ENCODE measurements at places on chromosomes 3 and 15.
A peak's percentile ranks its signal among the peaks of the same experiment; 100 is the strongest.

- DNase-seq, result no peak
These were observed 65.0 kb downstream of the SYNM start for GRCh38 chr15:99169769-99170311.

DNA sequence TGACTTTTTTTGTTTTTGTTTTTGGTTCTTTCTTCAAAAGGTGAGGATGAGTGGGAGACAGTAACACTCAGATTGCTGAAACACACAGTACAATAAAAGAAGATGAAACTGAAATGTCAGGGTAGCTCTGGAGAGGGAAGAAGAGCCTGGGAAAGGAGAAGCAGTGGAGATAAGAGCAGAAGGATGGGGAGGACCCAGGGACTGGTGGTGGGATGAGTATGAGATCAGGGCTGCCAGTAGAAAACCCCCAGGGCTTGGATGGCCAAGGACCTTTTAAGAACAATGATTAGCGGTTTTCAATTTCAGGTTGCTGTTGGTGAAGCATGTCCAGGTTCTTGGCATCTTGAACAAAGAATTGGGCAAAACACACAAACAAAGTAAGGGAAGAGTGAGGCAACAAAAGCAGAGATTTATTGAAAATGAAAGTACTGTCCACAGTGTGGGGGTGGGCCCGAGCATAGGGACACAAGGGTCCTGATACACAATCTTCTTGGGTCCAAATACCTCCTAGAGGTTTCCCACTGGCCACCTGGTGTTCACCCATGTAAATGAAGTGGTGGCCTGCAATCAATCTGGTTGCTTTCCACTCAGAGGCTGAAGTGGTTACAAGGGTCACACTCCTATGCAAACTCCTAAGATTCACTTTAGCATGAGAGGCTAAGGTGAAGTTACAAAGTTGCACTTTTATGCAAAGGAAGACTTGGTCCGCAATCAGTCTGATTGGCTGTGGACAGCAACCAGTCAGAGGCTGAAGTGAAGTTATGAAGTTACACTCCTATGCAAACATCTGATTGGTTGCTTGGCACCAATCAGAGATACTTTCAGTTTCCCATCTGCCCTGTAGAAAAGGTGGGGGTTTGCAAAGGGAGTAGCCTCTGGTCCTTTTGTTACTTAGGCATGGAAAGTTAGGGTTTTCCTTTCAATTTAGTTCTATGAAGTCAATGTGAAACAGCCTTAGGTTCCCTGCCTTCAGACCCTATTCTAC is 26.1 kb upstream of the MFSD1 start:
- no peak for DNase-seq

- DNase-seq, result no peak
These were observed 841.0 kb downstream of the OTOL1 start for GRCh38 chr3:162337630-162338029.

GRCh38 chr3:185270262-185270955 is 16.6 kb upstream of the EHHADH start:
- DNase-seq, result no peak

DNA sequence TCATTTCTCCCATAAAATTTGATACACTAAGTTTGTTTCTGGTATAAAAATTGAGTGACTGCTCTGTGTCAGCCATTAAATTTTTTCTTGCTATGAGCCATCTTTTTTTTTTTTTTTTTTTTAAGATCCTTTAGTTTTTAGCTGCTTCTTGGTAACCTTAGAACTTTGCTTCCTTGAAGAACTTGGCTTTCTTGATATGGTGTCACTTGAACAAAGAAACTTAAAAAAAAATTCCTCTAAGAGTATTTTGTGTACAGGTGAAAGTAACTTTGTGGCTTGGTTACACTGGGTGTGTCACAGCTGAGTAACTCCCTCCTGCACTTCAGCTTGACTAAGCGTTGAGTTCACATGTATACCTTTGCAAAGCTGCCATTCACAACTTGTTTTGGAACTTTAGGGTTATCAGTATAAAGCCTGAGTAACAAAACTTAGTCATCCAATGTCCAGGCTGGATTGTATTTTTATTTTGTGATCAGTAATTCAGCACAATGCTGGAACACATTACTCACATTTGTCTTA is 6.5 kb downstream of the CHD2 start:
- DNase-seq, result peak; percentile 47

GRCh38 chr3:97990624-97991292 is 18.5 kb upstream of the RIOX2 start:
- DNase-seq, result no peak

DNA sequence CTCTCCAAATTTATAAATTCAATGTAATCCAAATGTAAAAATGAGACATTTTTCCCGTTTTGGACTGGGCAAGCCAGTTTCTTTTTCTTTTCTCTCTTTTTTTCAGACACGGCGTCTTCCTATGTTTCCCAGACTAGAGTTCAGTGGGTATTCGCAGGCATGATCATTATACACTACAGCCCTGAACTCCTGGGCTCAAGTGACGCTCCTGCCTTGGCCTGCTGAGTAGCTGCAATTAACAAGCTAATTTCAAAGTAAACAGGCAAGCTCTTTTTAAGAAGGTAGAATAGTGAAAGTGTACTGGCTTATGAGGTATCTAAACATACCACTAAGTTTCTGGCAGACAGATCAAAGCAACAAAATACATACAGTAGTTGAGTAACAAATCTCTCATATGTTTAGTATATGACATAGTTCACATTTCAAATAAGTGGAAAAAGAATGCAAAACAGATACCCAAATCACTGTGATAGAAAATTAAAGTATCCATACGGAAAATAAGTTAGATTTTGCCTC is 13.5 kb downstream of the HIGD1A start:
- no peak for DNase-seq

GRCh38 chr15:60313906-60314305 is 83.9 kb downstream of the ANXA2 start:
- no peak for DNase-seq

DNA sequence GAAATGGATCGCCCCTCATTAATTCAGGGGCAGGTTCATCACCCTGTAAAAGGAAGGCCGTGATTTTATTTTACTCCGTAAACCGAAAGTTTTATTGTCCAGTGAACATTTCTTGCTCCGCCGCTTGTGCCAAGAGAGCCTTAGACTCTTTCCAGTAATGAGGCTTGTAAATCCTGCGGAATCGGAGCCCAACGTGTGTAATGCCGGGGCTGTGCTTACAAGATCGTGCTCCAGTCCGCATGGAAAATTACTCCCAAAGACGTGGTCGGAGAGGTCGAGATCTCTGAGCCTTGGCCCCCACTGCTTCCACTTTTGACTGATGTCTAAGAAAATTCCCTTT is 649 bp upstream of the PLOD2 start:
- no peak for DNase-seq

DNA sequence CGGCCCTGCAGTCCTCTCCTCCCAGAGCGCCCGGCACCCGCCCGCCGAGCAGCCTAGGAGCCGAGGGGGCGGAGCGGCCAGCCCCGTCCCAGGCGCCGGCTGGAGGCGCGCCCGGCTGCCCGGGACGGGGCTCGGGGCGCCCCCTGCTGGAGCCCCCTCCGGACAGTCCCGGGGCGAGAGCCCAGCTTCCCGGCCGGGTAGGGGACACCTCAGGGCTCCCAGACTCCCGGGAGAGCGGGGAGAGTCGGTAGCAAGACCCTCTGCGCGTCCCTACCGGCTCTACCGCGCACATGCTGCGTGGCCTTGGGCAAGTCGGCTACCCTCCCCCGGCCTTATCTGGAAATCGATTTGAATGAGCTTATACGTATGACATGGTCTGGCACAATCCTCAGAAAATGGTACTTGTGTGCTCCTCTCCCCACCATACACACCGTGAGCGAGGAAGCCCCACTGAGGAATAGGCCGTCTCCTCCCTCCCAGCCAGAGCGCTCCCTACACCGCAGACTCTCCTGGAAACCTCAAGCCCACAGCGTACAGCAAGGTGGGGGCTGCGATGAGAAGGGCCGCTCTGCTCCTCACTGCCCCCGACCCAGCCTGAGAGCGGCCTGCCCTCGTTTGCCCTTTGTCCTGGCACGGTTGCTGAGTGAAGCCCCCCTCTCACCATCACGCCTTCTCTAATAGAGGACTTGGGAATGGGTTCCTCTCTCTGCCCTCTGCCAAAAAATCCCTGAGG is at the start of gene DAPK2:
Gene DAPK2, minus strand, starts transcription at position 65 of the 733 bp plus-strand sequence. CDS start 6,224 bp downstream, outside the sequence.
- peak; percentile 58 for DNase-seq

- DNase-seq, result no peak
These were observed 31.7 kb downstream of the SLC6A6 start for GRCh38 chr3:14434126-14434497.

GRCh38 chr15:80831606-80832224 is 52.5 kb downstream of the CEMIP start:
- DNase-seq, result no peak

DNA sequence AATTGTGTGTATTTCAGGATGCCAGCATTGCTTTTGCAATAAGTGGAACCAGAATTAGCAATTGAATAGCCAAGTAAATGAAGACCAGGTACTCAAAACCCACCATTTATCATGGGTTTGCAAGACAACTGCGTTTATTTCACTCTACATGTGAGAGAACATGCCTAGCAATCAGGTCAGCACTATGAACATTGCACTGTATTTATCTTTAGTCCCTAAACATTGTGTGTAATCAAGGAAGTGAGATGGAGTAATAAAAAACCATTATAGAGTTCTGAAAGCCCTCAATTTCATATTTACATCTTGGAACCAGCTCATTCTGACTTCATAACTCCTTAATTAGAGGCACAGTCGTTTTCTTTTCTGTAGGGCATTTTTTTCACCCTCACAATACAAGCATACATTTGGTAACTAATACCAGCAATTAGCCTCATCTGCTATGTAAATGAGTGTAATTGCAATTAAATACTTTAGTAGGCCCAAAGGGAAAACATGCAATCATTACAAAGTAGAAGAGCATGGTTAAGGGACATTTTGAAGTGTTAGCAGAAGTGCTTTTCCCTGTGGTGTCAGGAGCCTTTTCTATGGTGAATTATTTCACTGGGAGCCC is 153.1 kb upstream of the DPH6 start:
- DNase-seq, result no peak

GRCh38 chr3:112115161-112115739 is 17.8 kb downstream of the GCSAM start:
- no peak for DNase-seq

GRCh38 chr3:161474741-161475140 is 21.9 kb upstream of the OTOL1 start:
- no peak for DNase-seq

- no peak for DNase-seq
These were observed 239.9 kb upstream of the NAALADL2 start for GRCh38 chr3:174619239-174619638.

GRCh38 chr15:93180656-93181055 is 91.6 kb upstream of the RGMA start:
- DNase-seq, result no peak

DNA sequence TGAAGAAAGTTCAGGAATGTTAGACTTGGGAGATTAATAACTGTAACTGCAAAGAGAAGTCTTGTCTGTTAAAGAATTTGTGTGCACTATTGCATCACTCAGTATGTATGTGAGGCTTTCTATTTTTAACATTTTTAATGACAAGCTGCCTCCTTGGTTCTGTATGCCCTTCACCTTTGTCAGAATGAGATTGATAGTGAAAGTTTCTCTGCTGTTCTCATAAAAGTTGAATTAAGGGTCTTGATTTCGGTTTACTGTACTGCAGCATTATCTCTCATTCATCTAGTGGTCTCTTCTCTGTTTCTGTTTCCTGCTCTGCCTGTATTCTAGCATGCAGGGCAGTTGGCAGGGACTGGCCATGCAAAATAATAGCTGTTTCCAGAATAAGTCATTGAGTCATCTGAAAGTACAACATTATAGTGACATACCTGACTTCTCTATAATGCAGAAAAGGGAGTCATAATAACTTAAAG is 454.9 kb downstream of the IL5RA start:
- DNase-seq, result no peak

GRCh38 chr3:151386056-151386455 is 1.5 kb upstream of the P2RY12 start:
- DNase-seq, result no peak

GRCh38 chr15:40310001-40310959 is 2.5 kb upstream of the PLCB2 start:
- peak; percentile 48 for DNase-seq

DNA sequence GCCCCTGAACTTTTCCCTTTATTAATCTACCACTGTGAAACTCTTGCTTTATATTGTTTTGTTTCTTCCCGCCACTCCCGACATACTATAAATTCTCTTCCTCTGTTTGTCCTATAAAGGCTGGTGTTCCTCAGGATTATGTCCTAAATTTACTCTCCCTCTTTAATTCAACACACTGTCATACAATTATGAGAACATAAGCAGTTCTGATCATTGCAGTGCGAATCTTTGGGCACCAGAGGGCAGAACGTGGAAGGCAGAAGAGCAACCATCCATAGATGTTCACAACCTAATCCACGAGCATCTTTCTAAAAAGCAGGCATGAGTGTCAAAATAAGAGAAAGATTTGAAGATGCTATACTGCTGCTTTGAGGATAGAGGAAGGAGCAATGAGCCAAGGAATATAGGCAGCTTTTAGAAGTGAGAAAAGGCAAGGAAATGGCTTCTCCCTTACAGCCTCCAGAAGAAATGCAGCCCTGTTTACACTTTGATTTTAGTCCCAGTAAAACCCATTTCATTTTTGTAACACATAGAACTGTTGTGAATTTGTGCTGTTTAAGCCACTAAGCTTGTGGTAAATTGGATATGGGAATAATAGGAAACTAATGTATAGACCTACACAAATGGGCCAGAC is 179.4 kb downstream of the GBE1 start:
- DNase-seq, result no peak

- no peak for DNase-seq
These were observed 100.0 kb upstream of the LINGO1 start for GRCh38 chr15:77732514-77733335.

DNA sequence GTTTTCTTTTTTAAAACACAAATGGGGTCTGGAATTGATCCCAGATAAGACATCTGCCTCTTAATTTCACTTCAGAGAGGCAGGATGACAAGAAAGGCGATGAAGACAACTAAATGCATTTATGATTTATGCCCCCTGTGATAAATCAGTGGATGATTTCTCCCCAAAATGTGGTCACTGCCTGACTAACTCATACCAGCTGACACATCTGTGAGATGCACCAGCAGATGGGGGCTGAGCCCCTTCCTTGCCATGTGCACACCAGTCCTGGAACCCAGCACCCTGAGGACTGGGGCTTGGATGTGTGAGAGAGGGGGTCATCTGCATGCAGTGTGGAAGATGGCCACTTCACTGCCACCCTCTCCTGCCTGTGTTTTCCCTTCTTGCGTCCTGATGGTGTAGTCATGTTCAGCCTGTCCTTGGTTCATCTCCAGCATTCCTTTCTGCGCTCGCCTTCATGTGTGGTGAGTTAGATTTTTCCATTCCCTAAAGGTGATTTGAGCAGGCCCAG is 264.3 kb downstream of the LRTM1 start:
- DNase-seq, result no peak

DNA sequence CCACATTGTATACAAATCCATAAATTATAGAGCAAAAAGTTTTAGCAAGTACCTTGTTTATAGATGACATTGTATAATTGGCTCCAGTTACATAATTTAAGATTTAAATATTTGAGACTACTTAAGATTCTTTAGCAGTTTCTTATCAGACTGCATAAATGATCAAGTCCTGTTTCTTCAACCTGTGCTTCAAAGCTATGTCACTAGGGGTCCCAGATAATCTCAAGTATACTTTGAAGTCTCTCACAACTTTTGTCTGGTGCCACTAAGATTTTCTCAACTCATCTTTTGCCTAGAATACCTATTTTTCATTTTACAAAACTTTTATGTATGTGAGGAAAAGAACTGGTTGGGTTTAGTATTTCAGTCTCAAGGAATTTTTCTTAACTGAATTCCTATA is 205.5 kb downstream of the STAG1 start:
- DNase-seq, result no peak

- peak; percentile 76 for DNase-seq
These were observed 16.7 kb downstream of the SMAD3 start for GRCh38 chr15:67082007-67082536.

- no peak for DNase-seq
These were observed 2.6 kb upstream of the C15orf62 start for GRCh38 chr15:40766906-40767837.

GRCh38 chr3:113890256-113890900 is 51.8 kb downstream of the GRAMD1C start:
- DNase-seq, result no peak

Data from activated T-helper 2 cell treated with anti-CD3 and anti-CD28 coated beads, Interferon-gamma antibody, Interleukin-2, Interleukin-4, amounts not matched to agents 10 μg/mL and 5 μg/mL and 100 μg/mL, durations not matched to agents 14 hours and 24 hours and 36 hours (primary cell).